Choroid plexus epithelial cell (primary cell): ENCODE measurements at places on chromosomes 3 and 15.

- DNase-seq, result no peak
Observed at GRCh38 chr3:52257911-52258310, 12.4 kb downstream of the PPM1M start.

DNA sequence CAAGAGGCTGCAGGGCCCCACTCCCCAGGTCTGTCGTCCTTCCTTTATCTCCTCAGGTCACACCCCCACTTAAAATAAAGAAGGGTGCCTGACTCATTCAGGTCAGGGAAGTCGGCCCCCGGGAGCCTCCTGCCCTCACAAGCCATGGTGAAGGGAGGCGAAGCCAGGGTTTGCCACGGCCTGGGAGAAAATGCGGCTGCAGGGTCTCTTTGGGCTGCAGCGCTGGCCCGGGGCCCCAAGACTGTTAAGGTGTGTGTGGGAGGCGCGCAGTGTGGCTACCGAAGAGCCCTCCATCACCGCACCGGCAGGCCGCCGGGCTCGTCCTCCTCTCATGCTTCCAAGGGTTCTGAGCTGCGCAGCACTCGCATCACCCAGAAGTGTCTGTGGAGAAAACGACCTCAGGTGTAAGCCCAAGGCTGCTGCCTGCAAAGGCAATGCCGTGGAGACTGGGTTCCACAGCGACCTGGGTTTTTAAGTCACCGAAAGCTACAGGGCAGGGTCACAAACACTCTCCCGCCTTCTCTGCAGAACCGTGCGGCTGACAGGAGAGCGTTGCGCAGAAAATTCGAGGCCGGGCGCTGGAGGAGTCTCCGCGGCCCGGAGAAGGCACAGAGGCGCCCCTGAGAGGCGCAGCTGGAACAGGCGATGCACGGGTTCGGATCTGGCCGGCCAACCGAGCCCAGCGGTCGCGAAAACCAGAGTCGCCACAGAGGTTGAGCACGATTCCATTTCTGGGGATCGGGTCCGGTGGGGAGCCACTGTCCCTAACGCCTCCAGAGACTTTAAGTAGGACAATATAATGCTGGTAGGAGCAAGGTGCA, 8.7 kb downstream of the FOXL2 start:
- no peak for DNase-seq

GRCh38 chr3:139180489-139180888, 135.8 kb upstream of the PRR23C start:
- DNase-seq, result no peak

DNA sequence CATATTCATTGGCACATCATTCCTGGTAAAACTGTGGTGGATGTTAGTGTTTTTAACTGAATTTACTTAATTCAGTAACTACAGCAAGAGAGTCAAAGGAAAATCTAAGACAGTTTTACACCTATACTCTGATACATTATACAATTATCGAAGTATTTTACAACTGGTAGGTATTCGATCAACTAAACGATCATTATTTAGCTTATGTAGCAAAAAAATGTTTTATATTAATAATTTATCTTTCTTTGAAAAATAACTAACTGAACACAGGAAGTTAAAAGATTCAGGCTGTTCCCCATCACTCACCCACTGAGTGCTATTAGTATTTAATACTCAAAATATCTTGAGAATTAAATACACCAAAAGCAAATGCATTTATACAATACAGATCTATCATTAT, 21.0 kb downstream of the ICE2 start:
- DNase-seq, result no peak

DNA sequence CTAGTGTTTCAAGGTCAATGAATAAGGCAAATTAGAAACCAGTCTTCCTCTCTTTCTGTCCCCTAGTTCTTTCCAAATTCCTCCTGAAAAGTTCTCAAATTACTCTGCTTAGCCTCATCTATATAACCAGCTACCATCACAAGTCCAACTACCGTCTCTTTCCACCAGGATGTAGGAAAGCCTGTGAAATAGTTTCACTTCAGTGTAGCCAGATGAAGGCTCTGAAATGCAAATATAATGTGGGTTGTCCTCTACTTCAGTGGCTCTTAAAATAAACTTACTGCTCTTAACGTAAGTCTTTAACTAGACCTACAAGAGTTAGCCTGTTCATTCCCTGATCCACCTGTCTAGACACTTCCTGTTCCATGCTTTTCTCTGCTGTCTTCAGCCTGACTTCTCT, 827.7 kb downstream of the ROBO1 start:
- DNase-seq, result no peak

GRCh38 chr3:113573728-113574127, 41.4 kb downstream of the SIDT1 start:
- no peak for DNase-seq

GRCh38 chr3:67507584-67507983, 146.8 kb downstream of the SUCLG2 start:
- DNase-seq, result no peak

DNA sequence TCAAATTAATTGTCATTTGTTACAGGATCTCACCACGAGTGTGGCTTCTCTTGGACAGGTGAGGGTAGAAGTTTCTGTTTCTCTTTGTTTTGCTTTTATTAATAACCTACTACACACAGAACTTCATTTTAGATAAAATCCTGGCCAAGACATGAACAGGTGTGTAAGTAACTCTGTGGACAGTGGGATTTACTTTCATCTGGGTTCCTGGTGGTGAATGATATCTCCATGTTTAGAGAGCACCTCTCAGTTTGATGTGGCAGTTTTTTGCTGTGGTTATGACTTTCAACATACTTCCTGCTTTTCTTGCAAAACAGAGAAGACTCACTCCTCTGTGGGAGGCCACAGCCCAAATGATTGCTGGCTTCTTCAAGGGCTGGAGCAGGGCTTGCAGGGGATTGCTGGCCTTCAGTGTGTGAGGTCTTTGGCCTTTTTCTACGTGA, 71.1 kb upstream of the XCR1 start:
- peak; percentile 91 for DNase-seq

GRCh38 chr3:193481436-193481835, 73.3 kb downstream of the ATP13A4 start:
- DNase-seq, result no peak

- DNase-seq, result peak; percentile 85
Observed at GRCh38 chr3:14725013-14725412, 50.1 kb downstream of the C3orf20 start.

DNA sequence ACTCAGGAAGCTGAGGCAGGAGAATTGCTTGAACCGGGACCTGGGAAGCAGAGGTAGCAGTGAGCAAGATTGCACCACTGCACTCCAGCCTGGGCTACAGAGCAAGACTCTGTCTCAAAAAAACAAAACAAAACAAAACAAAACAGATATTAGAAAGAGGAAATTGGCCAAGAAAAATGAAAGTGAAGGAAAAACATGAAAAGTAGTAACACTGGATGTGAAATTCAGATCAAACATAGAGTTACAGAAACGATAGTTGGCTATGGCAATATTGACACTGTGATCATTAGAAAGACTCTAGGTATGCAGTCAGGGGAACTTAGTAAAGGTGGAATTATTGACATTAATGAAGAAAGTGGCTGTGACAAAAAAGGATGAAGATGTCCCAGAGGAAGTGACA, 13.2 kb upstream of the TIPARP start:
- DNase-seq, result no peak

- DNase-seq, result peak; percentile 51
Observed at GRCh38 chr3:112360561-112360960, 27.6 kb downstream of the CD200 start.

GRCh38 chr3:52831500-52832301, 1.2 kb upstream of the ITIH4 start:
- DNase-seq, result peak; percentile 63

GRCh38 chr15:100277087-100277855, 64.5 kb downstream of the ADAMTS17 start:
- no peak for DNase-seq

DNA sequence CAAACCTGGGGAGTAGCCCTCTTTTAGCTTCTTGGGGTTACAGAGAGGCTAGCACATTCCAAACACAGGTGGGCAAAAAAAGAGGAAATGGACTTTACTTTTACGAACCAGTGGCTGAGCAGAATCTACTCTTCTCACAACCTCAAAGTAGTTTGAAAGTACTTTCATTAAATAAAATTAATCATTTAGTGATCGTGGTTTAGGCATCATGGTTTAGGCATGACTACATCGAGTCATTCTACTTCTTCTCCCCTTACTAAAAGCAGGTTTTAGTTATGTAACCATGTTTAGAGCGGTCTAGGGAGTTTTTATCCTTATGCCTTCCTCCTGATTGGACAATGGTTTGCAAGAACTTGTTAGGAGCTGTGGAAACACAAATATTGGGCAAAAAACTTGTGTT, 2.5 kb upstream of the GREM1 start:
- DNase-seq, result peak; percentile 31

GRCh38 chr3:150811984-150812383, 49.0 kb upstream of the SIAH2 start:
- no peak for DNase-seq

DNA sequence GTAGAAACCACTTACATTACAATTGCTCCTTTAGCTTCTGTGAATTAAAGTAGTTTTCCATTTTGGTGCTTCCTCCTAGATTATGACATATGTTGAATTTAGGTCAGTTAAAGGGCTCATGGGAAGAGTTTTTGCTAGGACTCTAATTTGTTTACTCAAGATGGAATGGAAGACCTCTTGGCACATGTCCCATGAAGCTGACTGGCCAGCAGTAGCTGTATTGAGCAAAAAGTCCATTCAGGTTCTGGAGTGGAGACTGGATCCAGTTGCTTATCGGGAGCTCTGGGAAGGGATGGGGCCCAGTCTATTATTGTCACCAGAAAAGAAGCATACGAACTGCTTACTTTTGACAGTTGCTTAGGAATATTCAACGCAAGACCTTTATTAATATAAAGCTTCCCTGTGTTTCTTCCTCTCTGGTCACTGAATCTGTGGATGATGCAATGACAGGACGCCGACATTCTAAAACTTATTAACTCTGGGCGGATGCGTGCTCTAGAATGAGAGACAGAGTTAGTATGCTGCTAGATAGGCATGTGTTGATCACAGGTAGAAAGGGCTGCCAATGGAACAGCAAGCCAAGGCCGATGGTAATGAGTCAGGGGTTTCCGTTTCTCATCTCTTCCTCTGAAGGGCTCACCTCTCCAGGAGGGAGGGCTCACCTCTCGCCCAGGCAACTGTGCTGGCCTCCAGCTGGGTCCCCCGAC, 155.8 kb downstream of the NR1D2 start:
- peak; percentile 52 for DNase-seq

DNA sequence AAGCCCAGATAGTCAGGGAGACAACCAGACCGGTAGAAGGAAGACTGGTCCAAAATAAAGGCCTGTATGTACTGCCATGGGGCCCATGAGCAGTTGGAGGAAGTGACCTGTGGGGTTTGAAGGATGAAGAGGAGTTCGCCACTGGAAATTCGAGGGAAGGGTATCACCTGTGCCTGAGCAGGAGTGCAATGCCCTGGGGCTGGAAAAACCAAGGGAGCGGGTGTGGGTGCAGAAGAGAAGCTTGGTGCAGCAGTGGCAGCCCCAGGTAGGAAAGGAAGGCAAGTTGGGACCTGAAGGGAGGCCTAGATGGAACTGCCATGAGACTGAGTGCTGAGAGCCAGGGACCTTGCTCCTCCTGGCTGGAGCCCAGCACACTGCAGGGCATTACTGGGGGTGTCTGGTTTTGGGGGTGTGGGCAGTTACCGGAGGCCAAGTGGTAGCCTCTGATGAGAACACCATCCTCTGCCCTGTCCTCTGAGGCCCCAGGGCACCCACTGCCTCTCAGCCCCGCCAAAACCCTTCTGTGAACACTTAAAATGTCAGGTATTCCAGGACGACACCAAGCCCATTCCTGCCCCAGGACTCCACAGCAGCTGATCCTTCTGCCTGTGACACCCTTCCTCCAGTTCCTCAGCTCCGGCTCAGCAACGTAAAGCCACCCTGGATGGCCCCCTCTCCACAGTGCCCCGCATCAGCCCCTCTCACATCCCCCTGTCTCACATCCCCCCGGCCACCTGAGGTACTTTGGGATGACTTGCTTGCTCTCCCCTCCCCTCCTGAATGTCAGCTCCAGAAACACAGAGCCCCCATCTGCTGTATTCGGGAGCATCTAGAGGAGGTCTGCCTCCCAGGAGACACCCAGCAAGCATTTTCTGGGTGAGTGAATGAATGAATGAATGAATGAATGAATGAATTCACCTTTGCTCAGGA, 42.9 kb downstream of the WNT7A start:
- no peak for DNase-seq

- no peak for DNase-seq
Observed at GRCh38 chr15:59396211-59396610, 23.5 kb upstream of the MYO1E start.

- DNase-seq, result no peak
Observed at GRCh38 chr3:153625506-153625905, 463.5 kb downstream of the RAP2B start.

DNA sequence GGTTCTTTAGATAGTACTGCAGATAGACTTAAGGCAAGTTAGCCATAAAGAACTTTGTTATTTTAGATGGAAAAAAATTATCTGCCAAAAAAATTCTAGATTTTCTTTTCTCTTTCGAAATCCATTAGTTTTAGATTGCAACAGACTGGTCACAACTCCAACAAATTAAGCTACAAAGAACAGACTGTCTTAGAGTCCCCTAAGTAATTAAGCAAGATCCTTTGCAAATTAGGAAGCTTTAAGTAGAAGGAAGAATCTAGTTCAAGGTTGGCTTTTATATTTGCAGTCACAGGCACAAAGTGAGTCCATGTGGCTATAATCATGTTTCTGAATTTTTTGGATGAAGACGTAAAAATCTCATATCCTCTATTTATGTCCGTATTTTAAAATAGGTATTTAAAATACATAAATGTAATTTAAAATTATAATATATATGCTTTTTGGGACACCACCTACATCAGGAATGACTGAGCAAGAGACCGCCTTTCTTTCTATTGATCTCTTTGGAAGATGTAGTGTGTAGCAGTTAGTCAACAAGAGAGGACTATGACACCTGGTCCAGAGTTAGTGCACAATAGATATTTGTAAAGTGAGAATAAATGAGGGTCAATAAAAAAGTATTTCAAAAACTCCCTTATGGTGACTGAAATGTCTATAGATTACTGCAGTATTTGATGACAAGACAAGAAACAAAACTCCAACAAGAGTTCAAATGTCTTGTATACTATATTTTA, 34.4 kb downstream of the TMEM45A start:
- peak; percentile 6 for DNase-seq

DNA sequence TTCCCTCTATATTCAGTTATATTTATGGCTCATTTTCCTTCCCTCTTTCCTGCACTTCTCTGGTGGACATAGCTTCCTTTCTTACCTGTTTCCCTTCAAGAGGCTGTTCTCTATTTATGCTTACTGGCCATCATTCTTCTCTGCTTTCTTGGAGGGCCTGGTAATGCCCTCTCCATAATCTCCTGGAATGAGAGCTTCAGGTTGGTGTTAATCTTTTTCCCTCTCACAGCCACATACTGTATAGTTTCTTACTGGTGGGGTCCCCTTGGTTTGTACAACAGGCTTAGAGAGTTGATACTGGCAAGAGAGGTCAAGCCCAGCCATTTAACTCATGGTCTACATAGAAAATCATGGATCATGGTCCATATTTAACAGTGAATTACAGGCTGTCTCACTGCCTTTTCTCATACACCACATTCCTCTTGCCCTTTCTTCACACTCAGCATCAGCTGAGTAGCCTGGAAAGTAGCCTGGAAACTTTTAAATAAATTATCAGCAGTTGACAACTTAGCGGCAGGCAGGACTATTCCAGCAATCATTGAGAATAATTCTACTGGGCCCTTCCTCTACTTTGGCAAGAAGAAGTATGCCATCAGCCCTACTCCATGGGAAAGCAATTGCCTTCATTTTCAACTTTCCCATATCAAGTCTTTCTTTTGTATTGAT, 38.0 kb upstream of the DPH6 start:
- peak; percentile 50 for DNase-seq
